ENCODE measurements at places on chromosomes 1 and 21. TPM values are rescaled to one million over a fixed set of nuclear protein-coding genes. Genes with fewer than 3 reads are reported as not detected.

DNA sequence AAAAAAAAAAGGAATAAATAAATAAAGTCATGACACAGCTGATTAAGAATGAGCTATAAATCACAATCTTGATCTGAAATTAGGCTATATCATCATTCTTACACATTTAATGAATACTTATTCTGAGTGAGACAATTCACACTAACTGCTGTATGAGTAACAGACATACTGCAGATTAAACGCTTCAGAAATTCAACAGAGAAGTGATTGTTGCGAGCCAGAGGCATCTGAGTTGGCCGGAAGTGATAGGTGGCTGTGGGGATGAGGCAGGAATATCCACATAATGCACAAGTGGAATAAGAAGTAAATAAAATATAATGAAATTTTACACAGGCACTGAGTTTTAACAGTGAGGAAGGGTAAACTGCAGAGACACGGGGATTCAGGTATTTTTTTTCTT lies 142.4 kb downstream of the APP start:
- DNase-seq = no peak

GRCh38 chr1:101497881-101498559 lies 261.2 kb downstream of the S1PR1 start:
- no peak for DNase-seq

GRCh38 chr1:224739303-224739996 lies 123.3 kb downstream of the CNIH3 start:
- DNase-seq = no peak

C1QA gene
- total RNA-seq = not detected

TINAGL1 gene
- total RNA-seq = 4.7 TPM

TMEM39B gene
- total RNA-seq = 15.8 TPM

GRCh38 chr1:221794079-221794670 lies 52.3 kb upstream of the DUSP10 start:
- no peak for DNase-seq

ATP1A2 gene
- 2.9 TPM for total RNA-seq

- DNase-seq = no peak
Measured at GRCh38 chr1:185108321-185108720, 48.4 kb downstream of the TRMT1L start.

DNA sequence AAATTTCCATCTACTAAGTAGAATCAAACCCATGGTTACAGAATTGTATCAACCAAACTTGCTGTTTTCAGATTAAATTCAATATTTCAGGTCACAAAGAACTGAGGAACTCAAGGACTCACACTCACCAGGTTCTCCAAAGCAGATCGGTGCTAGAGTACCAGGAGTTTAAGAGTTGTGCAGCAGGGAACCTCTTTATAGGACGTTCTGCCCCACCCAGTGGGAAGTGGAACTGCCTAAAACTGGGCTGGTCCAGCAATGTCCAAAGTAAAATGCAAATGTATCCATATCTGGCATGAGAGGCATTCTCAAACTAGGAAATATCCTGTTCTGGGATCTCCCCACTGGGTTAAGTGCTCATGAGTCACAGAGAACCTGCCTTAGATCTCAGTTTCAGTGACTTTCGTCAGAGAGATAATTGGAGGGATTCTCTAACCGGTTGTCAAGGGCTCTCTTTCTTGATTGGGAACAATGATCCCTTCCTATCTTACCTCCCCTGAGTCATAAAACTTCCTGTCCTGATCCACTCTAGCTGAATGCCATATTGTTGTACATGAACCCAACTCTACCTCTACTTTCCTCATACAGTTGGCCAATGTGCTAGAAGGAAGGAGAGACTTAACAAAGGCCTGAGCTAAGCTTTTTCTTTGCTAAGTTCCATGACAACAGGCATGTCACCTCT lies at the start of gene SPRR2D:
TSS of gene SPRR2D (minus strand) at position 171 of the 682 bp plus-strand sequence. CDS start 774 bp downstream, outside the sequence.
- DNase-seq = no peak

DNA sequence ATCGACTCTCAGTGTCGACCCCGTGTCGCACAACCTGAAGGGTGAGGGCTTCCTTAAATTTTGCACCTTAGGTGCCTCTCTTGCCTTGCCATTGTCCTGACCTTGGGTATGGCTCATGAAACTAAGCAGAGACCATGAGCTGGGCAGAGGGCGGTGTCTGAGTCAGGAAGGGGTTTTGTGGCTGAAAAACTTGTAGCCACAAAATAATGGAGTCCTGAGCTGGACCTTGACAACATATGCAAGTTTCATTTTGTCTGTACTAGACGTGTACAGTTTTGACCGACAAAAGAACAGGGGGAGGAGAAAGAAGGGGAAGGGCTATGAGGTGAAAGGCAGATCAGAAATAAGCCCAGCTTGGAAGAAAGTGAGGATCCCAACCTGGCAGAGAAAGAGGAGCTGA lies 8.3 kb upstream of the RUNX1 start:
- DNase-seq = no peak
